SIG-M5 (cell line): ENCODE measurements at places on chromosomes 11 and 22.

- DNase-seq: no peak
Observed at GRCh38 chr11:31805629-31806185, 5.4 kb downstream of the PAX6 start.

DNA sequence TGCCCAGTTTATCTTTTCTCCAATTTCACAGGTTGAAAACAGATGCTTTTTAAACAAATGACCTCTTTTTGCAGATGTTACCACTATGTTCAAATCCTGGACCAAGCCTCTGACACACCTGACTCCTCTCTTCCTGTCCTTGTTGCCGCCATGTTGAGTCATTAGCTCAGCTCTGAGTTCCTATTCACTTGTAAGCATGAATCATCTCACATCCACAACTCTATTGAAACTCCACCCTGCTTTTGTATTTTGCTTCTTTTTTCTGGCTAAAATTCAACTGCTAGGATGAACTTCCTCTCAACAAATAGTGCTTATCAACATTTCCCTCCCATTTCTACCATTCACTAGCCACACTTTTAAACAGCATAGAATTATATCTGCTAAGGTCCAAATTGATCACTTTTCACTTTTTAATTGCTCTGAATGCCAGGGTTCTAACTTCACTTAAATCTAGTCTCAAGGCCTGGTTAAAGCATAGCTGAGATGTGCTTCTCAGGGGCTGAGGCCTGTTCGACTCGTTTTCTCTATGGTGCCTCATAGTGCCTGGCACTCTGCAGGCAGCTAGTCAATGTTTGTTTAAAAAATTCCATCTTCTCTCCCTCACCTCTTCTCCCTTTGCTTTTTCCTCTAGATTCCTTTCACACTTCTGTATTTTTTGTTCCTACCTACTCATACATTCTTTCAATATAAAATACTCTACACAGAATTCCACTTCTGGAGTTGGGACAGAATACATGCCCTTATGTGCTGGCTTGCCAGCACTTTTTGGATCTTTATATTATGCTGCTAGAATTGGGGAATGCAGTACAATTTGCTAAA is 3.9 kb downstream of the JOSD1 start:
- DNase-seq: no peak

- no peak for DNase-seq
Observed at GRCh38 chr11:11567936-11568650, 53.7 kb downstream of the GALNT18 start.

DNA sequence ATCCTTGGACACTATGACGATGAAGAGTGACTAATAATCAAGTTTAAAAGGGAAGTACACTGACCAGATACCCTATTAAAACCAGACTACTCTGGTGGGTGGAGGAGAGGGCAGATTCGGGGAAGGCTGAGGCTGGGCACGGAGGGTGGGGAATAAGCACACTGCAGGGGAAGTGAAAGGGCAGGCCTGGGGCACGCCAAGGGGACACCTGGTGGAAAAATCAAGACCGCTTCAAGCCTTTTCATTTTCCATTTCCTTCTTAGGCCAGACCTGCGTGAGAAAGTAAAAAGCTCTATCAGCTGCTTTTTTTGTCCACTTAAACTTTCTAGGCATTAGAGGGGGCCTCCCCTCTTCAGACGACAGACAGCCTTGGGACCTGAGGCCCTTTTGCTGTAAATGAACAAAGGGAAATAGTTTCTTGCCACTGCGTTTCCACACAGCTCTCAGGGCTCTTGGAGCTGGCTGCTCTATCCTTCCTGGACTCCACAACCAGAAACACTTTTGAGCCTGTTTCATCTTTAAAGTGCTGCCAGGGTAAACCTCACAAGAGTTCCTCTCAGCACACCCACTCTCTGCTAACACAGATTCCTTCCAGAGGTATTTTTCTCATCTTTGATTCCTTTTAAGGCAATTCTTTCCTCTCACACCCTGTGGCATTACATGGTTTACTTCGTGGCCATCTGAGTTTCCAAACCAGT is 25.0 kb upstream of the SERPIND1 start:
- DNase-seq: no peak

DNA sequence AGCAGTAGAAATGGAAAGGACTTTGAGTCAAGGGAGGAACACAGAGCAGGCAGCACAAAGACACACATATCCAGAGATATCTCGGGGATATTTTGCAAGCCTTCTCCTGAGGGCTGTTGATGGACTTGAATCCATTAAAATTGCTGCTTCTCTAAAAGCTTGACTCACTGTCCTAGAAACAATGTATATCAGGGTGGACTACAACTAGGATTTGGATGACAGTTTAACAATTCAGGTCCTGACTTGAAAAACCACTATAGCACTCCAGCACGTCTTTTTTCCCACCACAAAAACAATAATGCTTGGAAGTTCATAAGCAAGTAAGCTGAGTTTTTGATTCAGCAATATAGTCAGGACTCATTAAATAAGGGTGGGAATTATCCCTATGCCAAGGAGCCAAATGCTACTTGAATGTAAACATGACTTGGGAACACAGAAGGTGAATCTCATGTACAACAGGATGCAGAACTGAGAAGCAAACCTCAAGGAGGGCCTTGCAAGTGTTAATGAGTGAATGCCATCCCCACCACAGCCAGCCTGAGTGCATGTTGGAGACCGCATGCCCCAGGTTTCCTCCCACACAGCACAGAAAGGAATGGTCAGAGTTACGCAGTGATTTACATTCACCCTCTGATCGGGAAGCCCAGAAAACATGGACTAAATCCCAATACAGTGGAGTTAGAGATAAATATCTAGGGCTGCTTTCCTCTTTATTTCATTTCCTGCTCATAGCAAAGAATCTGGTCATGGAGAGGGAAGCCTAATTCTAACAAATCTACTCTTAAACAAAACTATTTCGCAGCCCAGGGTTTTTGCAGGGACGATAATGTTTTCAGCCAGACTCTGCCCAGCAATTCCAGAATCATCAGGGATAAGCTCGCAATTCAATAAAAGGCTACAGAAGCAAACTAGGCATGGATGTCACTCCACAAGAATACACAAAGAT is 98.4 kb upstream of the OR9G4 start:
- DNase-seq: no peak

- peak; percentile 45 for DNase-seq
Observed at GRCh38 chr11:68142028-68142412, 20.8 kb upstream of the CHKA start.

DNA sequence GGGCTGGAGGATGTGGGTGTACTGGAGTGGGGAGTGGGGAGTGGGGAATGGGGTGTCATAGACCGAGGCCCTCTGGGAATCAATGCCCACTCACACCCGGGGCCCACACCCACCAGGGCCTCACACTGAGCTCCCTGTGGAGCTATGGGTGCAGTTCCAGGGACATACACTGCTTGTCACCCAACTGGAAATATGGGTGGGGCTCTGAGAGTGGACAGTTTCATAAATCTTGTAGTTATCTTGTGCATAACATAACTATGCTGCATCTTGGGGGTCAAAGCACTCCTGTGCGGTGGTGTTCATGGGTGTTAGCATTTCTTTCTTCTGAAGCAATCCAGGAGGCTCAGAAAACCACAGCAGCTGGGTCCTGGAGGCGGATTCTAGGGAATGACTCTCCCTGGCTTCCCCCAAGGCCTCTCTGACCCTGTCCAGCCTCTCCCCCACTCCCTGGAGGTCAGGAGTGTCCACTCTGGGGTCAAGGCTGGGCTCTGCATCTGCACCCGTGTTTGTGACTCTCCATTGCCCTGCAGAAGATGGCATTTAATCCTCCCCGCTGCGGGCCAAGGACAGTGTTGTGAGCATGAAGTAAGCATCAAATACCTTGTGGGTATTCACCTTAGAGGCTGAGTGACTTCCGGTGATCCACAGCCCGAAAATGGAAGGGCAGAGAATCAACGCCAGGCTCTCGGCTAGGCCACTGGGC is 172.5 kb downstream of the CTTN start:
- no peak for DNase-seq

DNA sequence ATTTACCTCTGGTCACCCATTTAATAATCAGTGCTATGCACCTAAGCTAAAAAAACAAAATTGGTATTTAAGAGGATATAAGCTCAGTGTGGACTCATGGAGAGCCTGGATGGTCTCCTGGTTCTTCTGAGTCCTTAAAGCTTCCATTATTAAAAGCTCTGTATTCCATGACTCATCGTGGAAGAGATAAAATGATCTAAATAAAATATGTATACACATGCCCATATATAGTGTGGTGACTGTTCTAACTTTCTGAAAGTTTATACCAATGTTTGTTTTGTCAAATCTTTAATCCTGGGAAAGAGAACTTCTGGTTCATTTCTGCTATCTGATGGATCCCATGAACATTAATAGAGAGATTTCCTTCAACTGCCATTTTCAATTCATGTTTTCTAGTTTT is 375.9 kb downstream of the GUCY1A2 start:
- DNase-seq: no peak

DNA sequence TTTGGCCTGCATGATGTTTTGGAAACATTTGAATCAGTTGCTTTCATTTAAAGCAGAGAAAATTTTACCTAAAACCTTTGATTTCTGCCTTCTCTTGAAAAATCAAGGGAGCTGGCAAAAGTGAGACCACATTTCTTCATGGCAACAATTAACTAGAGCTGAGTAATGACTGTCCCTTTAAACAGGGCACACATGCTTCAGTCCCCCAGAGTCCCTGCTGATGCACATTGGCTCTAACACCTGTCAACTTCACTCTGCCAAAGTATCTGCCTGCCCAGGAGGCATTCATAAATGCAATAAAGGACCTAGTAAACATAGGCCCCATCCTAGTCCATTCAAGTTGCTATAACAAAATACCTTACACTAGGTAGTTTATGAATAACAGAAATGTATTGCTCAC is 87.1 kb upstream of the LDLRAD3 start:
- no peak for DNase-seq

DNA sequence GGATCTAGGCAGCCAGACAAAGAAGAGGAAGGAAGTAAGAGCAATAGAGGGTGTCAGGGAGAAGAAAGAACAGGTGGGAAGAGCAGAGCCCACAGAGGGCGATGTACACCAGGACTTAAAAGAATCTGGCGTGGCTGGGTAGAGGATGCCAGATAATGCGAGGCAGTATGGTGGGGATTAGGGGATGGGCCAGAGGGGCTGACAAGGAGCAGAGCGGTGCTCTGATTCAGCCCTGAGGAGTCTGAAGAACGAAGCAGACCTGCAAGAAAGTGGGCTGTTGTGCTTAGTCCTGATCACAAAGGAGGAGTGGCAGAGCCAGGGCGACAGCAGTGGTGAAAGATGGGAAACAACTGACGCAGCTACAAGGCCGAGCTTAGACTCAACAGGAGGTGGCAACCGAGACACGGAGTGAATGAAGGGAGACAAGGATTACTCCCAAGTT is 163.7 kb downstream of the LARGE1 start:
- DNase-seq: no peak

DNA sequence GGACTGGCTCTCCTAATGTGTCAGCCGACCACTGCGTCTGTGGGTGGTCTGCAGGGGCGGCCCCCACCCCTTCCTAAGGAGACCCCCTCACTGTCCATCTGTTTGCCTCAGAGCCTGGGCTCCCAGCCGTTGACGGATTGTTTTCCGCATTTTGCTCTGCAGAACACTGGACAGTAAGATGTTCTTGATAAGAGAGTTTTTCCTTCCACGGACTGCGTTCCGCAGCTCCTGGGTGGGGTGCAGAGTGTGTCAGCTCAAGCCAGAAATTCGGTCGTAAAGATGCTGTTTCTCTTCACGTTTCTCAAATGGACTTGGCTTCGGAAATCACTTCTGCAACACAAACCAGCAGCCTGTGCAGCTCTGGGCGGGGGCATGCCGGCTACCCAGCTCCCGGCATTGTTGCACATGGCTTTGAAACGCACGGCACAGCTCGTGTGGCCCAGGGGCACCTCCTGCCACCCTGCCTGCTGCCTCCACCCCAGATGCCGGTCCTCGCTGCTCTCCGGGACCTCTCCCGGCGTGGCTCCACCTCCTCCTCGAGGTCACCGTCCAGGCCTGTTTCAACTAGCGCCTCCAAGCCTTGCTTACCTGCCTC is 2.9 kb upstream of the MRGPRG start:
- no peak for DNase-seq

DNA sequence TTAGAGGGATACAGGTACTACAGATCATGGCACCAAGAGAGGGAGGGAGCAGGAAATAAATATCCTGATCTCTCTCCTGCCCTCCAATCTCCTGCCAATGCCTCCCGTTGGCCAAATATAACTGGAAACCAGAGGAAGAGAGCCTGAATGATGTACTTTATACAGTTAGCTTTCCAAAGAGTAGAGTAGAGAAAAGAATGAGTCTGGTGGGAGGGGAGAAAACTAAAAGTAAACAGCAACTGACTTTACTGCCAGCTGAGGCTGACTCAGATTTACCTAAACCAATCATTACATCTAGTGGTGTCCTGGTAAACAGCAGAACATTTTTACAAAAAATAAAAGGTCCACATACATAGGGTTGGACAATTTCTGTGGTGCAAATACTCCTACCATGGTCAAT is 5.1 kb downstream of the MPZL3 start:
- DNase-seq: no peak

GRCh38 chr11:56333156-56333555 is 12.7 kb upstream of the OR8K1 start:
- no peak for DNase-seq

DNA sequence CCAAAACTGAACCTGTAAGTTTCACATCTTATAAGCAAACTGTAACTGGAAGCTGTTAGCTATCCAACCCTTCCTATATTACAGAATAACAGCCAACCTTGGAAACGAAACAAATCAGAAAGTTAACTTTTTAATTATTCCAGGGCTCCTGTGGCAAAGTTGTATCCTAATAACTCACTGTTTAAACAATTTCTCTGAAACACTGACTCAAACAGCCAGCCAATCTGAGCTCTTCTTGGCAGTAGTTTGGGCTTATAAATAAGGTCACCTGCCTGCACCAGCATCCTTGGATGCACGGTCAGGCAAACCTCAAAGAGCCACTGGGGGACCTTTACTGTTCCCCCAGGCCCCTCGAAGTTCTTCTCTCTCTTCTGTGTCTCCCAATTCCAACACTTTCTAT is 5.0 kb downstream of the CELSR1 start:
- no peak for DNase-seq

DNA sequence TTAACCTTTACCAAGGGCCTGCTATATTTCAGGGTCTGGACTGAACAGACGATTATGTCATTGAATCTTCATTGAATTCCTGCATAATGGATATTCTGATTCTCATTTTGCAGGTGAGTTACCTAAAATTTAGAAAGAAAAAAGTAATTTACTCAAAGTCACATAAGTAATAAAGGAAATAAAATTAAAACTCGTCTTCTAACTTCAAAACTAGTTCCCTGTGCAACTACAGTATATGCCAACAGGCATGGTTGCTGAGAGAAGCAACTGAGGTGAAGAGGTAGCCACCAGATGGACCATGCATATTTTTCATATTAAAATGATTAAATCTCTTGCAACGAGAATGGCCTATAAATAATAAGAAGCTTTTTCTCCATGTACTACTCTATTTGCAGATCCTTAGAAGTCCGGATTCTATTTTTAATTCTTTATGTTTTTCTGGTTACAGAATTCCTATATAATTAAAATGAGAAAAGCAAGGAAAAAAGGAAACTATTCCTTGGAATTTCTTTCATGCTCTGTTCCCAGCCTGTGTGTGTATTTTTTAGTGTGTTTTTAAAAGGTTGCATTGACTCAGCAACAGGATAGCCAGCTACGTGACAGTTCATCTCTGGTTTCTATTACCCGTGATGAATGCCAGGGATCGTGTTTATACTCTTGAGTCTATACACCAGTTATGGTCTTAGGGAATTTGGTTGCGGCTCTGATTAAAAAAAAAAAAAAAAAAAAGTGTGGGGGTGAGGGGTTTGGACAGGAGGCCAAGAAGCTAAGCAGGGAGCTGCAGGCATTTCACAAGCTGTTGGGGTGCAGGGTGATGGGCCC is 186.8 kb downstream of the ETS1 start:
- no peak for DNase-seq

GRCh38 chr11:11044137-11044855 is 186.4 kb upstream of the ZBED5 start:
- DNase-seq: no peak
